ENCODE measurements at places on chromosomes 16 and 17. TPM values are rescaled to one million over a fixed set of nuclear protein-coding genes. Genes with fewer than 3 reads are reported as not detected.

SLC39A11 gene
- total RNA-seq, result 26.3 TPM

RBFOX1 gene
- not detected for total RNA-seq

CACNG5 gene
- not detected for total RNA-seq

GDPD1 gene
- 1.7 TPM for total RNA-seq

TBC1D24 gene
- total RNA-seq, result 11.3 TPM

RPS2 gene
- total RNA-seq, result 2,696 TPM

NOXO1 gene
- total RNA-seq, result not detected

CPHXL2 gene
- not detected for total RNA-seq

CLEC19A gene
- not detected for total RNA-seq

KRT20 gene
- not detected for total RNA-seq

SMTNL2 gene
- total RNA-seq, result under 0.01 TPM

ATP6V0A1 gene
- total RNA-seq, result 73.6 TPM

MVD gene
- 45.1 TPM for total RNA-seq

SCNN1B gene
- total RNA-seq, result not detected

All from regular cardiac myocyte (primary cell).